Lung (tissue), 17 donors: ENCODE measurements at places on chromosomes 2 and 18. TPM values are rescaled to one million over a fixed set of nuclear protein-coding genes. Genes with fewer than 3 reads are reported as not detected.

GRCh38 chr18:23719634-23720201 lies 30.5 kb downstream of the LAMA3 start:
- H3K27ac ChIP-seq = no peak overlapping the region
- H3K27me3 ChIP-seq = no peaks in the 10 kb centered on the region
- H3K4me3 ChIP-seq = no peak overlapping the region
- H3K4me1 ChIP-seq = no peaks in the 10 kb centered on the region

DNA sequence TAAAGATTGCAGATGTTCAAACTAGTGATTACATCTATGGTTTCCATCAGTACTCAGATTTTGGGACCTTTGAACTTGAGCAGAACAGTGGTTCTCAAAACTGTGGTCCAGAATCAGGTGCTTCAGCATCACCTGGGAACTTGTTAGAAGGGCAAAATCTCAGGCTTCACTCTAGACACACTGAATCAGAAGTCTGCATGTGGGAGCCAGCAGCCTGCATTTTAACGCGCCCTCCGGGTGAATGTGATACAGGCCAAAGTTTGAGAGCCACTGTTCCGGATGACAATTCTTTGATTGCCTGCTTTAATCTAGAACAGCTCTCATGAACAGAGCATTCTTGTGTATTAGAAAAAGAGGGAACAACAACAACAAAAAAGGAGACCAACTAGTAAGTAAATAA lies 261.7 kb downstream of the GPD2 start:
- no peaks in the 10 kb centered on the region for H3K27me3 ChIP-seq
- no peak for DNase-seq
- no peaks in the 10 kb centered on the region for H3K36me3 ChIP-seq
- peaks cover 6% of the 10 kb centered on the region for H3K4me1 ChIP-seq

- H3K36me3 ChIP-seq = no peaks in the 10 kb centered on the region
- no peak overlapping the region for H3K4me3 ChIP-seq
- H3K4me1 ChIP-seq = no peaks in the 10 kb centered on the region
- no peaks in the 10 kb centered on the region for H3K27me3 ChIP-seq
- DNase-seq = no peak
Measured at GRCh38 chr2:54274781-54275242, 18.8 kb upstream of the TSPYL6 start.

The TBR1 gene
- total RNA-seq = not detected

The FLACC1 gene
- total RNA-seq = 8.0 TPM
